ENCODE measurements at places on chromosomes 12 and 14.

DNA sequence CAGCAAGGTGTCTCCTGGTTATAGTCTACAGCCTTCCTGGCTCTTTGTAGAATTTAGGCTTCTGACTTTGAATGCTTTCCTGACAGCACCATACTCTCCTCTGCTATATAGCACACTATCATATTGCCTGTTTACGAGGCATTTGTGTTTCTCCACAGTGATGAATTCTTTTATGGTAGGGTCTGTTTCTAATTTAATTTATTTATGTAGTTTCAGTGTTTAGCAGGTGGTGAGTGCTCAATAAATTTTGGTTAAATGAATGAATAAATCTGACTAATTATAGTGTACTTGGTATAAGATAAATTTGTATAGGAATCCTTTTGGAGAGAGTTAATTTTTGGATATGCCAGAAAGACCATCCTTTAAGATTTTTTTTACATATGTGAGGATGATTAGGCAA lies 115.3 kb downstream of the RAD51B start:
- DNase-seq, result no peak

DNA sequence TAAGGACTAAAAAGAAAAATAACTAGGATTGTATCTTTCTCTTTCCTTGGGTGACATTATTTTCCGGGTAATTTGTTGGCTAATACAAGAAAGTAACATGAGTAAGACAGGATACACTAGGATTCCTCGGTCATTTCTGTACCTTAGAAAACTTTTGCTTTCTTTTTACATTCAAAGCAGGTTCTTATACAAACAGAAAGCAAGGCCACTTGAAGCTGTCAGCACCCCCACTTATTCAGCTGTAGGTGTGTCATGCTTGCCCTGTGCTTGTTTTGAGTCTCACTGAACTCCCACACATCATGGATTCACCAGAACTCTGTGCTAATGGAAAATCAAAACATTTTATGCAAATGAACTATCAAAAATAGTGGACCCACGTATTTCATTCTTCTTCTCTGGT lies 266.8 kb upstream of the CLEC14A start:
- no peak for DNase-seq

- DNase-seq, result no peak
Observed at GRCh38 chr12:82801951-82802610, 115.4 kb downstream of the TMTC2 start.

DNA sequence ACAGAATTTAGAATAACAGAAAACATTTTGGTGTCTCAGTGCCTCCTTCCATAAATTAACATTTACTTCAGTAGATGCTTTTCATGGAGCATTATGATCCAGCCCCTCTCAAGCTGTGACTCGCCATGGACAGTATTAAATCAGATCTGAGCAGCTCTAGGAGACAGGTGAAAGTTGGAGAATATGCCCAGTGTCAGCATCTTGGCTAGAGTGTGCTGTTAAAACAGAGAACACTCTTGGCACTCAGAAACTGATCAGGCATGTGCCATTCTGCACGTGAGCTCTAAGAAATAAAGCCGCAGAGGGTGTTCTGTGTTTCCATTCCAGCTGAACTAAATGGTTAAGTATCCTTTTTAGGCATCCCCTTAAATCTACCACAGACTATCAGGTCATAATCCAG lies 68.0 kb downstream of the DIP2B start:
- DNase-seq, result no peak

GRCh38 chr14:90514015-90514398 lies 117.2 kb downstream of the CALM1 start:
- DNase-seq, result no peak

DNA sequence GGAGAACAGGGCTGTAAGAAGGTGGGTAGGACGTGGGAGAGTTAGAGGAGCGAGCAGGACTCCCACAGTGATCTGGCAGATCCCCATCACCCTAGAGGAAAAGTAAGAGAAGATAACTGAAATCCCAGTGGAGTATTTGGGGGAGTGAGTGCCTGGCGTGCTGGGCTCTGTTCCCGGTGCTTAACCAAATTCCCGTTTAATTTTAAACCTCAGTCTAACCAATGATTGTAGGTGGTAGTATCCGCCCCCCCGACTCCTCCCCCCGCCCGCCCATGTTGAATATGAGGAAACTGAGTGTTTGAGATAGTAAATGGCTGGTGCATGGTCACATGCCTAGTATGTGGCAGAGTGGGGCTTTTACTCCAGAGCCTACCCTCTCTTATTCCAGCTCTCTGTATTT lies 1.2 kb downstream of the TARBP2 start:
- no peak for DNase-seq

GRCh38 chr12:47343684-47344567 lies 264.2 kb upstream of the AMIGO2 start:
- no peak for DNase-seq

DNA sequence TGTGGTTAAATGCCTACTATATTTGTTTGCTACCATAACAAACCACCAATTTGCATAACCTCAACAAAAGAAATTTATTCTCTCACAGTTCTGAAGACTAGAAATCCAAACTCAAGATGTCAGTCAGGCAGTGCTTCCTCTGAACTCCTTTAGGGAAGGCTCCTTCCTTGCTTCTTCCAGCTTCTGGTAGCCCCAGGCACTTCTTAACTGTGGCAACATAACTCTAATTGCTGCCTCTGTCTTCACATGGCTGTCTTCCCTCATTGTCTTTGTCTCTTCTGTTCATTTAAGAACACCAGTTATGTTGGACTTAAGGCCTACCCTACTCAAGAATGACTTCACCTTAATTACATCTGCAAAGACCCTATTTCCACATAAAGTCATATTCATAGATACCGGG lies 206.9 kb downstream of the SYT1 start:
- DNase-seq, result no peak

- DNase-seq, result no peak
Observed at GRCh38 chr12:108332791-108333382, 6.2 kb downstream of the CMKLR1 start.

- DNase-seq, result no peak
Observed at GRCh38 chr12:130764073-130764472, 48.0 kb upstream of the RIMBP2 start.

DNA sequence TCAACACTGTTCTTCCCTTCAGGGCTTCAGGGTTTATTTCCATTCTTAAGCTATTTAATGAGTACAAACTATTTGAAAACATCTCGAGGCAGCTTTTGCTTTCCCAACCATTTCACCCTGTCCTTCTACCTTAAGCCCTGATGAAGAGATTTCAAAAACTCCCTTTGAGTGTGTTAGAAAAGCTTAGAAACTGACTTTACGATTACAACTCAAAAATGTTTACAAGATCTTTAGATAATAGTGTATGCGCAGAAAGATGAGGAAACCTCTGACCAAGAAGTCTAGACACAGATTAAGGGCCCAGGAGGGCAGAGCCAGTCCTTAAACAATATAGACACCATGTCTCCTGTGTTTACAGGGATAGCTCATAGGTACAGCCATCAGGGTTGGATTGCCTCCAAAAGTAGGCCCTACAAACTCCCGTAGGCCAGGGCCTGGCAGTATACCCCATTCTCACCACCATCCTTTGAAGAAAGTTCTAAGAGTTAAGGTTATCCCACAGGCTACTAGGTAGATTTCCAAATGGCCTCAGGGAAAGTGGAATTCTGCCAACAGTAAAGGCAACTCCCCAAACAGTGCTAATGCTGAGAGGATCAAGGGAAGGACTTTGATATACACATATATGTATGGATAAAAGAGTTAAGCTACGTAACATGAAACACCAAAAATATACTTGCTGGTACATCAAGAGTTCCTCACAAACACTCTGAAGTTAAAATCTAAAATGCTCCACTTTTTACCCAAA lies 11.4 kb upstream of the SOS2 start:
- no peak for DNase-seq

GRCh38 chr14:100092832-100093231 lies 27.6 kb downstream of the EVL start:
- no peak for DNase-seq

GRCh38 chr14:23381871-23382270 lies 5.0 kb downstream of the CMTM5 start:
- no peak for DNase-seq

All from activated naive CD4-positive, alpha-beta T cell (primary cell).